ENCODE measurements at places on chromosomes 4 and X.

- no peak for DNase-seq
These were observed 363.1 kb upstream of the ZFP42 start for GRCh38 chr4:187632260-187632995.

- peak; percentile 49 for DNase-seq
These were observed 30.1 kb upstream of the HGFAC start for GRCh38 chr4:3411676-3412075.

DNA sequence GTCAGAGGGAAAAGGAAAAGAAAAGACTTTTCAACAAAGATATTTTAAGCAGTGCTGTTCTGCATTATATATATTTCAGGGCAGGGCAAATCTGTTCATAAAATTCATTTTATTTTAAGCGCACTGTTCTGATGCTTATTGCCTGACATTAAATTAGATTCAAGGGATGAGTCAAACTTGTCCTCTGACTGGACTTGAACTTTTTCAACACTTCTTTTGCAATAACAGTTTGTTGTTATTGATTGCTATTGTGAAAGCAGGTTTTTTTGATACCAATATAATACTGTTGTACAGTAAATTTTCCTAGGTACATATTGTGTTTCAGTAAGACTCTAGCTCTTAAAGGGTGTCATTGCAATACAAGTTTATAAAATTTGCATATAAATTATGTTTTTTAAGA is 481.3 kb downstream of the NAF1 start:
- no peak for DNase-seq

DNA sequence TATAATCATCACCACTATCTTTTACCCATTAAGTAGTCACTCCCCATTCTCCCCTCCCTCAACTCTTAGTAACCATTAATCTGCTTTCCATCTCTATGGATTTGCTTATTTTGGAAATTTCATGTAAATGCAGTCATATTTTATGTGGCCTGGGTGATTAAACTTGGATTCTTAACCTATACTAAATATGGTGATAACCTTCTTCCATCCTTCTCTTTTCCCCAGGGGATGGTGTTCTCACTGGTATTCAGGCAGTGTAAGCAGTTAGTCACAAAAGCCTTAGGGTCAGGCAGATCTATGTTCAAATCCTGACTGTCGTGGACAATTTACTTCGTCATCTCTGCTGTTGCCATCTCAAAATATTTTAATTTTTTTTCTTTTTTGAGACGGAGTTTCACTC is 29.6 kb downstream of the RAB40AL start:
- DNase-seq, result no peak

DNA sequence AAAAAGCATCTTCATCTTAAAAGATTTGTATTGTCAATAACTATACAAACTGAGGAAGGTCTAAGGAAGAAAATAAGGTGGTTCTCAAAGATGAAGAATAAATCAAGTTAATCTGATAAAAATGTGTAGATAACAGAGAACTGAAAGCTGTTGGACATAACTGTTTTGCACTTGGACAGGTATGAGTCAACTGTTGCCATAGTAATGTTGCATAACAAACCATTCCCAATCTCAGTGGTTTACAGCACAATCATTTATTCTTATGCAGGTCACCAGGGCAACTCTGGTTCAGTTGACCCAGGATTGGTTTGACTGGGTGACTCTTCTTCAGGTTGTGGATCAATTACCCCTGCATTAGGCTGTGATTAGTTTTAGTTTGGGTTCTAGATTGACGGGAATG is 2197.7 kb downstream of the ARAP2 start:
- no peak for DNase-seq

DNA sequence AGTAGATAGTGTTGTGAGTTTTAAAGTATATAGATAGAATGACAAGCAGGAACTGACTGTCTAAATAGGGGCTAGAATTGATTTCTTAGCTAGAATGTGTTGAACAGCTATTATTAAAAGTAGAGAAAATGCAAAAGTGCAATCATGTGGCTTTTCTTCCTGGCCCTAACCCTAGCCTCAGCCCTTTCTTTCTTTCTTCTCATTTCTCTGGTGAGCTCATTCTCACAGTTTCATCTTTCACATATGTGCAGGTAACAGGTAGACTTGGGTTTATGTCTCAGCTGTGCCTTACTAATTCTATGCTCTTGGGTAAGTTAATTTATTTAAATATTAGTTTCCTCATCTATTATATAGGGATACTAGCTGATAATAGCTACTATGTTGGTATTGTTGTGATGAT is 24.9 kb downstream of the FGF2 start:
- no peak for DNase-seq

- DNase-seq, result no peak
These were observed 105.9 kb downstream of the CT47B1 start for GRCh38 chrX:120769576-120770341.

- DNase-seq, result peak; percentile 6
These were observed 7.3 kb downstream of the RGS12 start for GRCh38 chr4:3299976-3300671.

DNA sequence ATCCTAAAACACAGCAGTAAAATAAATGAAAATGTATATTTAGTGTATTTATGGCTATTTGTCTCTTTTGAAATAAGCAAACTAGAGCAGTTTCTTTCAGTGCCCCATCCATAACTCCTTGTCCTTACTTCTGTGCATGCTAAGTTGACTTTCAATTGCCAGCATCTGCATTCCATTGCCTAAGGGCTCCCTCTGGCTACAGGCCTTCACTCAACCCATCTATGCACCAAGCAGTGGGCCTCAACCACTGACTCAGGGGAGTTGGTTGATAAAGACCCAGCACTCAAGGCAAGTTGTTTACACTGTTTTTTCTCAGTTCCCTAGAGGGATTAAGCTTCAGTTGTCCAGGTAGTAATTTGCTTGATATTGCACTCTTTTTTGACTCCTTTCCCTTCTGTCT is 265.7 kb downstream of the IQCM start:
- no peak for DNase-seq

Measured in tibial artery (tissue), 4 donors.